IPS DF 6.9 (cell line): ENCODE measurements at places on chromosomes 5 and 9.

GRCh38 chr9:111966861-111967291 lies 70.3 kb downstream of the UGCG start:
- DNase-seq = no peak

- no peak for DNase-seq
Observed at GRCh38 chr5:98767581-98767980, 5.9 kb upstream of the RGMB start.

- no peak for DNase-seq
Observed at GRCh38 chr5:40607202-40607601, 72.5 kb upstream of the PTGER4 start.

- DNase-seq = no peak
Observed at GRCh38 chr5:2371419-2371710, 380.1 kb downstream of the IRX2 start.

DNA sequence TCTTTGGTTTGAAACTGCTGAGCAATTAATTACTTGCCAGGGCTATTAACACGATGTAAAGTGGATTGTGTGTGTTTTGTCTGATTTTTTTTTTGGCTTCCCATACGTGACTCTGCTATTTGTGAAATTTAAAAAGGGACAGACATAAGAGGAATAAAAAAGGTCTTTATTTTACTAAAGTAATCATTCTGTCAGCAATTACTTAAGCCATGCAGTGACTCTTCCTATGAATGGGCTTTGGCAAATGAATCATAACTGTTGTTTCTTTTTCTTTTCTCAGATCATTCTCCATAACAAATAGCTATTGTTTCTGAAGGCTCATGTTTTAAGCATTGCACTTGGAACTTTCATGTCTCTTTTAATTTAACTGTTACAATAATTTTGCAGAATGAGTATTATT lies 461.3 kb upstream of the RORB start:
- DNase-seq = no peak

GRCh38 chr9:118578467-118578866 lies 790.8 kb downstream of the BRINP1 start:
- DNase-seq = no peak
